ENCODE measurements at places on chromosomes 2 and 18.

DNA sequence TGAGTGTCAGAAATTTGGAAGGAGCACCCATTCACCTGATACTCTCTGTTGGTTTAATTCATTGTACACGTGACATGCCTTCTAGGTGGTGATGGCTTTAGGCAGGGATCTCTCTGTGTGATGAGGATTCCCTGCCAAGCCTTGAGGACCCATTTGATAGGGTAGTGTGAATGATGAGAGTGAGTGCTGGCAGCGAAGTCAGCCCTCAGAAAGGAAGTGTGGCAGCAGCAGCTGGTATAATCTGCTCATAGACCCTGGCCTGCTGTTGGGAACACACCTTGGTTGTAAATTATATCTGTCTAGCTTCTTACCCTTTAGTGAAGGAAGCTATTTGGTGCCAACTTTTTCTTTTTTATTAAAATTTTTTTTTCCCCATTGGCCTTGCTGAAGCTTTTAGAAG is 164.5 kb downstream of the HAUS1 start:
- H3K4me3 ChIP-seq = no peak overlapping the region
- peaks cover 19% of the 10 kb centered on the region for H3K4me1 ChIP-seq
- no peak overlapping the region for H3K27ac ChIP-seq

DNA sequence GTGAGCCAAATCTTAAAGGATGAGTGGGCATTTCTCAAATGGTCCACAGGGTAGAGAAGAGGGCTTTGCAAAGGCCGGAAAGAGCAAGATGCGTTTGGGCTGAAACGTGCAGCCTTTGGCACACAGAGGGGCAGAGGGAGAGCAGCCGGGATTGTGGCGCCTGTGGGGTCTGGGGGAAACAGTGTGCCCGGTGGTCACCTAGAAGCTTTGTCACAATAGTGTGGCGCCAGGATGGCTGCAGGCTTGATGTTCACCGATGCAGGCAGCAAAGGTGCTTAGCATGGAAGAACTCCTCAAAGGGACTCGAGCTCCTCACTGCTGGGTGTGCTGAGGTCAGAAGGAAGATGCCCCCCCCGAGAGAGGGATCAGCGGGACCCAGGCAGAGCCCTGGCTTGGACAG is 23.8 kb downstream of the TPO start:
- H3K4me3 ChIP-seq = no peak overlapping the region
- no peak for DNase-seq
- H3K4me1 ChIP-seq = no peaks in the 10 kb centered on the region
- H3K27me3 ChIP-seq = no peaks in the 10 kb centered on the region
- no peak overlapping the region for H3K27ac ChIP-seq

DNA sequence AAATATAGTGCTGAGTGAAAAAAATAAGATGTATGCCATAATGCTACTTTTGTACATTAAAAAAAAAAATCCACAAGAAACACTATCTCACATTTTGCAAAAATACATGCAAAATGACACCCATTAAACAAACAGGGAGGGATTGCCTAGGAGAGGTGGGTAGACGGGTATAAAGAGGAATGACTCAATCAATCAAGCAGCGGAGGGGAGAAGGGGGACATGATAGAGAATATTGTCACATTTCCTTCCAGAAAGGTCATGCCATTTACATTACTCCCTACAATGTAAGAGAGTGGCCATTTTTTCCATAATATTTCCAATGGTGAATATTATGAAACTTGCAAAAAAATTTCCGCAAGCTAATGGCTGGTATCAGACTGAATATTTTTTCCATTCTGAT is 542.3 kb upstream of the TNP1 start:
- DNase-seq = no peak
- no peak overlapping the region for H3K27ac ChIP-seq
- peaks cover 20% of the 10 kb centered on the region for H3K4me1 ChIP-seq

- no peaks in the 10 kb centered on the region for H3K4me1 ChIP-seq
- no peak overlapping the region for H3K4me3 ChIP-seq
- H3K27me3 ChIP-seq = peaks cover 3% of the 10 kb centered on the region
These were observed 44.6 kb downstream of the LONRF2 start for GRCh38 chr2:100277540-100278207.
